ENCODE measurements at places on chromosomes 16 and 17. TPM values are rescaled to one million over a fixed set of nuclear protein-coding genes. Genes with fewer than 3 reads are reported as not detected.

CRYBA1 gene
- total RNA-seq, result not detected

ITGA2B gene
- 1.5 TPM for total RNA-seq

SP2 gene
- 18.1 TPM for total RNA-seq

CYTH1 gene
- total RNA-seq, result 64.3 TPM

HIGD1B gene
- total RNA-seq, result not detected

CDR2 gene
- total RNA-seq, result 37.6 TPM

RNF213 gene
- 58.1 TPM for total RNA-seq

TMC5 gene
- 6.8 TPM for total RNA-seq

OTOA gene
- total RNA-seq, result 0.06 TPM

PRR35 gene
- 0.24 TPM for total RNA-seq

ANKRD40CL gene
- not detected for total RNA-seq

SEZ6L2 gene
- total RNA-seq, result 20.3 TPM

GGNBP2 gene
- 60.3 TPM for total RNA-seq

NTN3 gene
- total RNA-seq, result not detected

CDRT15 gene
- total RNA-seq, result not detected

C1QBP gene
- 548 TPM for total RNA-seq

EPX gene
- not detected for total RNA-seq

CDH16 gene
- total RNA-seq, result 8.5 TPM

P2RX1 gene
- total RNA-seq, result not detected

LPO gene
- total RNA-seq, result 0.07 TPM

SPECC1 gene
- total RNA-seq, result 62.8 TPM

GPRC5C gene
- total RNA-seq, result 65.0 TPM

ARL5C gene
- total RNA-seq, result not detected

HERPUD1 gene
- 97.7 TPM for total RNA-seq

TP53TG3 gene
- 0.49 TPM for total RNA-seq

Data from A549 treated with AZD2906 at 1 μM for 4 hours (cell line).